ENCODE measurements at places on chromosomes 12 and 14.
A peak's percentile ranks its signal among the peaks of the same experiment; 100 is the strongest.

DNA sequence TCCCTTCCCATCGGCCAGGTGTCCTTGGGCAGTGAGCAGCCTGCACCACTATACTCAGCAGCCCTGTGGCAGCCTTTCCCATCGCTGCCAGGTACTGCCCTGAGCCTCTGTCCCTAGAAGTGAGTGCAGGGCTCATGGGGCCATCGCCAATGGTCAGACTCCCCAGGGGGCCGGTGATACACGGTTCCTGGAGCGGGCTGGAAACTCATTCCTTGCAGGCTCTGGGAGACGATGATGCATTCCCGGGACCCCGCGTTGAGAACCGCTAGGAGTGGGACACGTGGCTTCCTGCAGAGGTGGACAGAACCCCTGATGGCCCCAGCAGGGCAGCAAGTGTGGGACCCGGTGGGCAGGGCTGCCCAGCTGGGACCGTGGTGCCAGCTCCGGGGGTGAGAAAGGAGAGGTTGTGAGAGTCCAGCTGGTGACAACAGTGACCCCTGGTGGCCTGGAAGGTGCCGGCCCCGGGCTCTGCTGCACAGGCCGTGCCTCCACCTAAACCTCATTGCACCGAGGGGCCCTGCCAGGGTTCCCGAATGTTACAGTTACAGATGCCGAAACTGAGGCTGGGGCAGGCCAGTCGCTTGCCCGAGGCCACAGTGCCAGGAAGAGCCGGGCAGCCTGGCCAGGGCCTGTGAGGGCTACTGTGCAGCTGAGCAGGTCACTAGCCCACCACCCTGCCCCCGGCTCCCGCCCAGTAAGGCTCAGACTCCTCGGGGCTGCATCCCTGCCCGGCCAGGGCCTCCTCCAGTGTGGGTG, 33.8 kb downstream of the FBRSL1 start:
- DNase-seq, result peak; percentile 80

DNA sequence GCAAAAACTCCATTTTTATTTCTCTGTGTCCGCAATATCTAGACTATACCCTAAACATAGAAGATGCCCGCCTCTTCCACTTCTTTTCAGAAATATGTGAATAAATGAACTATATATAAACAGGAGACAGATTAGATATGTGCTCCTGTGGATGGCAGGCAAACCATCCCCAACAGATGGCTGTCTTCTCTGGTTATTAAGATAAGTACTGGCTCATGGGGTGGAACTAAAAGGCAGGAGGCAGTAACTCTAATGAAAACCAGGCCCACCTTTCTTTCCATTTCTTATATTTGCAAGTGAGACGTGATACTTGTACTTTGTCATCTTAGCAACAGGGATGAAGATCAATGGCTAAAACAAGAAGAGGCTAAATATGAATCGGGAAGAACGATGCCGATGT, 20.2 kb downstream of the E2F7 start:
- no peak for DNase-seq

DNA sequence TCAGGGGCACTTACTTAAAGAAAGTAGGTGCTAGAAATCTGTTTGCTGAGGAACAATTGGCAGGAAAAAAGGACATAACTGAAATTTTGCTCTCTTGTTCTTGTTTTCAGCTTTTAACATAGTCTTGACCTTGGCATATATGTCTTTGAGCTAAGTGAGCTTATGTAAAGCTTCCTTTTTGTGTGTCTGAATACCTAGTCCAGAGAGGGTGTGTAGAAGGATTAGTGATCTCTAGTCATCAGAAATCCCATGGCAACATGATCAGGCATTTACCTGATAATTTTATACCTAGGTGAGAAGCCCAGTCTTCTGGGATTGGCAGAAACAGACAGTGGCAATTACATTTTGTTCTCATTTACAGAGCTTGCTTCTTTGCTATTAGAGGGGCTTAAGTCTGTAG, 166.1 kb downstream of the SNAPC1 start:
- no peak for DNase-seq

DNA sequence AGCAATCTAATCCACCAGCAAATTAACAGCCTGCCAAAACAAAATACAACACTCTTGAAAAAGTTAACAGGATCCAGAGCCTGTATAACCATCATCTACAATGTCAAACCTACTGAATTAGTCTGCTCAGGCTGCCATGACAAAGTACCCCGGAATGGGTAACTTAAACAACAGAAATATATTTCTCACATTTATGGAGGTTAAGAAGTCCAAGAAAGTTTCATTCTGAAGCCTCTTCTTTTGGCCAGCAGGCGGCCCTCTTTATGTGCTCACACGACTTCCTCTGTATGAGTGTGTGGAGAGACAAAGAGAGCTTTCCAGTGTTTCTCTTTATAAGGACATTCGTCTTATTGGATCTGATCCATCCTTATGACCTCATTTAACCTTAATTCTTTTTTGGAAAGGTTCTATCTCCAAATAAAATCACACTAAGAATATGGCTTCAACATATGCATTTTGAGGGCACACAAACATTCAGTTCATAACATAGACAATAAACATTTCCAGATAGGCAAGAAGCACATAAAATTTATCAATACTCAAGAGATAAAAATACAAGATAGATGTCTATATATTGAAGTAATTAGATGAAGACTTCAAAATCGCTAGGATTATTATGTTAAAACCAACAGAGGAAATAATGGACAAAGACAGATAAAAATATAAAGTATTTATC, 5.9 kb upstream of the RERG start:
- peak; percentile 21 for DNase-seq

- no peak for DNase-seq
These were observed 81.4 kb downstream of the KIF26A start for GRCh38 chr14:104219731-104220214.

- DNase-seq, result no peak
These were observed 22.6 kb downstream of the CLSTN3 start for GRCh38 chr12:7152818-7153217.

GRCh38 chr14:53354336-53354735, 201.2 kb upstream of the DDHD1 start:
- no peak for DNase-seq

DNA sequence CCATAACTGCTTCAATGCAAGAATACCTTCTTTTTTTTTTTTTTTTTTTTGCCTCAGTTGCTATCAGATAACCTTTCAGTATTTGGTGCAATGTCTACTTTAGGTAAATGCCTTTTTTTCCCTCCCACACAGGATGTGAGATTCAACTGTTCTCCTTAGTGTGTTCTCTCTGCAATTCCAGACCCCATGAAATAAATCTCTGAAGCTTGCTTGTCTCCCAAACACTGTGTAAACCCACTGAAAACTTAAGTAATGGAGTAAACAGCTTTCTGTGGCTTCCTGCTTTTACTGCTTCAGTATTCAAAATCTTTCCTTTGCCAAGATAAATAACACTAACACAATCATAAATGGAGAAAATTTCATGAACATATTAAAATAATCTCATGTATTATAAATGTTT, 55.8 kb upstream of the CLEC14A start:
- DNase-seq, result no peak

- no peak for DNase-seq
These were observed 390.2 kb upstream of the PRICKLE1 start for GRCh38 chr12:42979746-42980145.

Measured in germinal center (tissue), 1 donor.